ENCODE measurements at places on chromosomes 2 and 18.

- peak; percentile 37 for DNase-seq
Observed at GRCh38 chr2:61357681-61358080, 113.2 kb downstream of the USP34 start.

DNA sequence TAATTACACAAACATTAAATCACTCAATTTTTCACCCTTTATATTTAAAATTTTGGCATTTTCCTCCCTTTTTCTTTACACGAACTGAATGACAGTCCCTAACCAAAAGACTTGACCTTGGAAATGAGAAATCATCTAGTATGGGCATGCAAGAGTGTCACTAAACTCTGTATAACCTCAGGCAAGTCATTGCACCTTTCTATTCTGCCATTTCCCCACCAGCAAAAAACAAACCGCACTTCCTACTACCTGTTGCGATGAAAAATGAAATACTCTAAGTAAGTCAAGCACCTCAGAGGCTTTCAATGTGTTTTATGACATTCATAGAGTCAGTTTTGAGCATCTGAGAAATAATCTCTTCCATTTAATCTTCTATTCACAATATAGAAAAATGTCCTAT, 44.1 kb downstream of the ANKRD44 start:
- DNase-seq, result no peak

DNA sequence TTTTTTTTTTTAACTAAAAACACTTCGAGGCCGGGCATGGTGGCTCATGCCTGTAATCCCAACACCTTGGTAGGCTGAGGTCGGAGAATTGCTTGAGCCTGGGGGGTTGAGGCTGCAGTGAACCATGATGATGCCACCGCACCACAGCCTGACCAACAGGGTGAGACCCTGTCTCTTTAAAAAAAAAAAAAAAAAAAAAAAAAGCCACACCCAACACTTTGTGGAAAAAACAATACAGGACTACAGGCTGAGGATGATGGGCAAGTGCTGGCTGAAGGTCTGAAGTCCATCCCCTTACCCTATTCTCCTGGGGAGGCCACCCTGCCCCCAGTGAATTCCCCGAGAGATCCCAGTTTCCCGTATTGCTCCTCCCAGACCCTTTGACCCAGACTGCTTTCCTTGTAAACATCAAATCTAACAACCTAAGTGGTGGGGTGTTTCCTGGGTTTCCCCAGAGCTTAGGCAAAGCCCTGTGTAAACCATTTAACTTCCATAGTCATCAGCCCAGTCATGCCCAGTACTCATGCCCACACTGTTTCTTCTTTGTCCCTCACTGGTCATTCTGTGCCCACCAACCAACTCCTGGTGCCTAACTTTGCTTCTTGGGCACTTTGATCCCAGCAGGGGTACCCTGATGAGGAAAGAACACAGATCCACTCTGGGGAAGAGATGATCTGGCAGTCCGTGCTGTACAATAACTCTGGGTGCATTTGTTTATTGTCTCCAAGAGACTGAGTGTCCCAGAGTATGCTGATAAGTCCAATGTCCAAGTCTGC, 5.8 kb upstream of the TMEM37 start:
- peak; percentile 27 for DNase-seq

DNA sequence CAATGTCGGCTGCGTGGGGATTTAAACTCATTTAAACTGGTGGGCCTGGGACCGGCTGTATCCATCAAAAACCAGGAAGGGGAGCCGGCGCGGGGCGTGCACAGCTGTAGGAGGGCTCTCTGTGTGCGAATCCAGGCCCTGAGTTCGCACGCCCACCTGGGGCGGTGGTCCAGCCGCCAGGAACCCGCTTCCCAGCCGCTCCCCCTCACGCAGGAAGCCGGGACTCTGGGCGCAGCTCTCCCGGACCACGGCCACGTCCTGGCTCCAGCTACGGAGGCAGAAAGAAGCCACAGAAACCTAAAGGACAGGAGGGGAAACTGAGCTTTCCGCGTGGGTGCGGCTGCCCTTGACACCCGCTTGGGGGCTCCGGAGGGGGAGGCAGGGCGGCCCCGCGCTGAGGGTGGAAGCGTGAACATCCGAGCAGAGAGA, 80.6 kb downstream of the GFPT1 start:
- no peak for DNase-seq

Measured in choroid plexus epithelial cell (primary cell).